ENCODE measurements at places on chromosomes 1 and 21. TPM values are rescaled to one million over a fixed set of nuclear protein-coding genes. Genes with fewer than 3 reads are reported as not detected.

The HHAT gene
- total RNA-seq: 1.9 TPM

DNA sequence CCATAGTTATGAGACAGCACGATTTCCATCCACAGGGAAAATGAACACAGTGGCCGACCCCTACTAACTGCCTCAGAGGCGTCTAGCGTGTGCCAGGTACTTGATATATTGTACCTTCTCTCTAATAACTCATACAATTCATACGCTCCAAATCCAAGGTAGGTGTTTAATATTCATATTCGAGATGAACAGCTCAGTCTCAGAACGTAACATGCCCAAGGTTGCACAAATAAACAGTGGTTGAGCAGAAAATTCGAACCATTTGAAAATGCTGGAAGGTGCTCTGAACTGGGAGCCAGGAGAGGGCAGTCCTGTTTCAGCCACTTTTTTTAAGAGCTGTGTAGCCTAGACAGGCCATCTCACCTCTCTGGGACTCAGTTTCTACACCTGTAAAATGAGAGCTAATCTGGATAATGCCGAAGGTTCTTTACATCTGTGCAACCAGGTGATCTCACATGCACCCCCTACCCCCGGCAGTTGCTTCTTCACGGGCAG, 7.9 kb downstream of the SLC45A3 start:
- no peak overlapping the region for H3K4me3 ChIP-seq
- DNase-seq: no peak
- no peak overlapping the region for H3K27ac ChIP-seq

DNA sequence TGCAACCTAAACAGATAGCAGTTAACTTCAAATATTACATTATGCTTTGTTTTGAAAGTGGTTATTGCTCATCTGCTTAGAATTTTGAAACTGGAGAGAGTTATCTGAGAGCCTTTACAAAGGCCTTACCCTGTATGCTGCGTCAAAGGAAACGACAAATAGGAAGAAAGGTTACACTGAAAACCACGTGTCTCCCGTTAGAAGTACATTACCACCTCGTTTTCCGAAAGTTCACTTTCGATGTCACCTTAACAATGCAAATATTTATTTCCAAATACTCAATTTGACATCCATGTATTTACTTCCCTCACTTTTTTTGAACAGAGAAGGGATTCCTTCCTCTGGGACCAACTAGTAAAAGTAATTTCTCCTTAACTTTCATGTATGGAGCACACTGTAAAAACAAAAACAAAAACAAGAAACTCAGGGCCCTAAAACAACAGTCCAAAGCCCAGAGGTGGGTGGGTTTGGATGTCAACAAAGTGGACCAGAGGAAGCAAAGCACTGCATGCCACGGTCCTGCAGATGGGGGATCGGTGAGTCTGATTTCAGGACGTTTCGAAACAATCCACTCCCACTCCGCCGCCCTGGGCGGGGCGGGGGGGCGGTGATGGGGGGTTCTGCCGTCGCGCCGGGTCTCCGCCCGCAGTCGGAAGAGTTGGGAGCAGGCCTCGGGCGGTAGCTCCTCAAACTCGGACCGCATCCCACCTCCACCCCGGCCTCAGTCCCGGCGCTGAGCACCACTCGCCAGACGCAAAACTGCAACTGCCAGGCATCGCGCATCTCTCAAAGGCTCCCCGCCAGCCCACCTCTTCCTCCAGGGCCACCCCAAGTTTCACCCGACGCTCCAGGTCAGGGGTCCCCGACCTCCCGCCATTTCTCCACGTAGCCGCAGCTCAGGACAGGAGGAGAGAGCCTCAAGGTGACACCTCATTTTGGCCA, 841 bp downstream of the ADSS2 start:
- peak; percentile 85 for DNase-seq
- H3K27ac ChIP-seq: peak overlapping the region; percentile 96
- H3K36me3 ChIP-seq: no peaks in the 10 kb centered on the region
- peaks cover 35% of the 10 kb centered on the region for H3K4me1 ChIP-seq

DNA sequence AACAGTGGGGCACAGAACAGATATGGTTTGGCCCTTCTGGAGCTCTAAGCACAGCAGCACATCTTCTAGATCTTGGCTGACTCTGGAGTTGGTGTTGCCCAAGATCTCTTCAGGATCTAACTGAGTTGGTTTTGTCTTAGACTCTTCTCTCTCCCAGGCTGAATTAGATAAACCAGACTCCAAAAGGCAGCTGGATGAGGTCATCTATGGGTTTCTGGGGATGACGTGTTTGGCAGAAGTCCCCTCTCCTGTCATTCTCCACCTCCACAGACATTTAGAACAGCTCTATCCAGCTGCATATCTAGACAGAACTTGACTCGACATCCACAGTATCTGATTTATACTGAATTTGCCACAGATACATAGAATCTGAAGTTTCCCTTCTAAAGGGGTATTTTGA, 75.3 kb downstream of the ST6GALNAC5 start:
- H3K27ac ChIP-seq: peak overlapping the region; percentile 29
- H3K4me3 ChIP-seq: no peak overlapping the region

Measured in GM23248 (cell line).